ENCODE measurements at places on chromosomes 7 and 10.

DNA sequence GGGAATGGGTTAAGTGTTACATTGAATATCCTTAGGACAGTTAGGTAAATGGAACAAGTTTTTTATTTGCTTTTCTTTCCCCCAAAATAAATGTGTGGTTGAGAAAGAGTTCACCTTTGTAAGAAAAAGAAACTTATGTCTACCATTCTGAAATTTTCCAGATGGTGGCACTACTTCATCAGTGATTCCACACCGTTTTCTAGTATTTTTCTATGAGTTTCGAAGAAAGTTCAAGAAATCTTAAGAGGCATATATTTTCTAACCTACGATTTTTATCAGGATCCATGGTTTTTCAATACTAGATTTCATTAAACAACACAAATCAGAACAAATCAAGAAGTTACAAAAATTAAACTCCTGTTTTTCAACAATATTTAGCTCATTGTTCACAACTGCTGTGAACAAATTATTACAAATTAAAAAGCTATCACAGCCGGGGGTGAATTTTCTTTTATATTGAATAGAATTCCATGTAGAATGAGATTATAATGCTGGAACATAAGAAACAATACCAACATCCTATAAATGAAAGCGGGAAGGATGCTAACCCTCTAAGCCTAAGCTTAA lies 163.1 kb upstream of the NPVF start:
- DNase-seq = no peak

DNA sequence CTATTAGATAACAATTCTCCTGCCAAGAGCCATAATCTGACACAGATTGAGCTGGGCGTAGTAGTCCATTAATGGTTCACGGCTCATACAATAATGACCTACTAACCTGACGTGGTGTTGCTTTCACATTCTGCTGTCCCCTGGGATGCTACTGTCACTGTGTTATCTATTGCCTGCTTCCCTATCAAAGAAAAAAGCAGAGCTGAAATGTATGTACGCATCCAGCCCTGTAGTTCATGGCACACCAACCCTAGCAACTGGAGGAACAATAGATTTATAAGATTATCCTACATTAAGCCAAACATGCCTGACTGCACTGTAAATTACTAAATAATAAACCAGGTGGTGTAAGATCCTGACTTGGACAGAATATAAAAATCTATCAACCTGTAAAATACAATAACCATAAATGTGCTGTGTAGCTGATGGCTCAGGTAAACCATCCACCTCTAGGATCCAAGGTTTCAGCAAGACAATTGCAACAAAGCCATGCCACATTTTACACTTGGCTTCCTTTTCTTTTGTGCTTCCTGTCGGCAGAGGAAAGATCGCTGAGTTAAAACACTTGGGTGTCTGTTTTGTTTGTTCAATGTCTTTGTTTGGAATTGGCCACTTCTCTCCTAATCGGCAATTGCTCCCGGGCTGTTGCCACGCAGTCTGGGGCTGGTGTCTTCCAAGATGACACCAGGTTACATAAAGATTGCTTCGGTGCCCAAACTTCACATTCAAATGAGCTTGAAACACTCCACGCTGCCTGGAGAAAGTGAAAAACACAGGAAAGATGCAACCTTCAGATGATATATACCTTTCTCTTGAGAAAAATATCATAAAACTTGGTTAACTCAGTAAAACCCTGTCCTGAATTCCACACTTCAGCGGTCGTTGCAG lies 143.9 kb upstream of the MGMT start:
- no peak for DNase-seq

- DNase-seq = no peak
Measured at GRCh38 chr10:129389194-129389593, 77.8 kb upstream of the MGMT start.

DNA sequence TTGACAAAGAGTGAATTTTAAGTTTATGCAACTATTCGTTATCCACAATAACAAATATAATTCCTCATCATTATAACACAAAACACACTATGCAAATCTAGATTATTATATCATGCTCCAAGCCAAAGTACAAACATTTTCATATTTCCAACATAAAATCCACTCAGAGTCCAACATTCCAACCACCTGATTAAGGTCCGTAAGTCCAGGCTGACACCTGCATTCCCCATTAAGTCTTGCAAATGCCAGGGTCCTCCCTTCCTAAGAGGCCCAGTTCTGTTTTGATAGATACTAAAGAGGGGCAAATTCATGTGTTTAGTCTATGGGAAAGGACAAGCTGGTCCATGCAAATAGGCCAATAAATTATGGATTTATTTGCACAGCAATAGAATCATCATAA lies 206.1 kb downstream of the POU6F2 start:
- no peak for DNase-seq

GRCh38 chr7:78080241-78080640 lies 281.7 kb downstream of the PHTF2 start:
- no peak for DNase-seq

DNA sequence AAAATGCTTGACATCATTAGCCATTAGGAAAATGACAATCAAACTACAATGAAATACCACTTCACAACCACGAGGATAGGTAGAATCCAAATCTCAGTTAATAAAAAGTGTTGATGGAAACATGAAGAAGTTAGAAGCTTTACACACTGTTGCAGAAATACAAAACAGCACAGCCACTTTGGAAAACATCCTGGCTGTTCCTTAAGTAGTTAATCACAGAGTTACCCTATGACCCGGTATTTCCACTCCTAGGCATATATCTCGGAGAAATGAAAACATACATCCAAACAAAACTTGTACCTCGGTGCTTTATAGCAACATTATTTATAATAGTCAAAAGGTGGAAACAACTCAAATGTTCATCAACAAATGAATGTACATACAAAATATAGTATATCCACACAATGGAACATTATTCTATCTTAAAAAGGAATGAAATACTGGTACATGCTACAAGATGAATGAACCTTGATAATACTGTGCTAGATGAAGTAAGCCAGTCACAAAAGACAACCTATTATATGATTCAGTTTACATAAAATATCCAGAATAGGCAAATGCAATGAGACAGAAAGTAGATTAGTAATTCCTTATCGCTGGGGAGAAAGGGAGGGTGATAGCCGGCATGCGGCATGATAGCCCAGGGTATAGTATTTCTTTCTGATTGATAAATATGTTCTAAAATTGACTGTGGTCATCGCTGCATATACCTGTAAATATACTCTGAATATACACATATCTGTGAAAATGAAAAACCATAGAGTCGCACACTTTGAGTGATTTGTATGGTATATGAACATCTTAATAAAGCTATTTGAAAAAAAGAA lies 1.9 kb downstream of the VWDE start:
- no peak for DNase-seq

DNA sequence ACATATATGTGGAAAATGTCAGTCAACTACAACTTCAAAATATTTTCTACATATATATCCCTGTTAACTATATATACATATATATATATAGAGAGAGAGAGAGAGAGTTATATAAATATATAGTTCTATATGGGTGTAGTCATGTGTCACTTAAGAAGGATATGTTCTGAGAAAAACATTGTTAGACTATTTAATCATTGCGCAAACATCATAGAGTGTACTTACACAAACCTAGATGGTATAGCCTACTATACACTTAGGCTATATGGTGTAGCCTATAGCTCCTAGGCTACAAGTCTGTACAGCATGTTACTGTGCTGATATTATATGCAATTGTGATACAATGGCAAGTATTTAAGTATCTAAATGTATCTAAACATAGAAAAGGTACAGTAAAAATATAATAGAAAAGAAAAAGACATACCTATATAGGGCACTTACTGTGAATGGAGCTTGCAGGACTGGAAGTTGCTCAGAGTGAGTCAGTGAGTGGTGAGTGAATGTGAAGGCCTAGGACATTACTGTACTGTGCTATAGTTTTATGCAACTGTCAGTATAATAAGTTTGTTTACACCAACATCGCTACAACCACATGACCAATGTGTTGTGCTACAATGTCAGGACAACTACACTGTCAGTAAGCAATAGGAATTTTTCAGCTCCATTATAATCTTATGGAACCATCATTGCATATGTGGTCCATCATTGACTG lies 18.0 kb upstream of the FGL2 start:
- no peak for DNase-seq

GRCh38 chr7:25789701-25790640 lies 362.0 kb upstream of the NFE2L3 start:
- no peak for DNase-seq

DNA sequence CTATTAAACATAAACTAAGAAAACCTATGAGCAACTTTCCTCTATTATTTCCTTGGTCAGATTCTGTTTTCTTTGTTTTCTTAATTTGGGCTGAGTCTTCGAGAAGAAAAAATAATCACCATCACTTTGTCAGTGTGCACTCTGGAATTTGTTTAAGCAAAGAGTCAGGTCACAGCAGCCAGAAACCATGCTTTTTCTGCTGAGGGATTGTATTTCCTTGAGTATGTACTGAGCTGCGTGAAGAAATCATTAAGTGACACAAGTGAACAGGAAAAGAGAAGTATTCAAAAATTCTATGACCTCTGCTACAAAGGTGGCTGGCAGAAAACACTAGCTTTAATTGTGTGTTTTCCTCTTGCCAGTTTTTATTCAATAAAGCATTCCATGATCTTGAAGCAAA lies 249.6 kb downstream of the VTI1A start:
- DNase-seq = no peak

DNA sequence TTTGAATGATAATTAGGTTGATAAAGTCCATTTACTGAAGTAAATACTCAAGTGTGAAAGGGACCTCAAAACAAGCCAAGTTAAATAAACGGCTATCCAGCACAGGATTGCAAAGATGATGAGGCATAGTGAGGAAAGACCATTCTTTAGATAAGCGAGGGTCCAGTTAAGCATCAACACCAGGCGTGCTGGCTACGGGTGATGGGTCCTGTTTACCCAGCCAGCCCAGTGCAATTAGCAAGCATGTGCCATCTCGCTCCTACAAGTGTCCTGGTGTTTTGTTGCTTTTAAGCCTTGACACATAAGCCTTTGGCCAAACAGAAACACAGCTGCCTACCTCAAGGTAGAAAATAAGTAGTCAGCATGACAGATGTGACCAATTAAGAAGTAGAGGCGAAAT lies 7.1 kb downstream of the NEBL start:
- DNase-seq = no peak

GRCh38 chr7:2358968-2359527 lies 4.4 kb downstream of the EIF3B start:
- DNase-seq = no peak

Measured in cortex of kidney (tissue), 1 donor.